ENCODE measurements at places on chromosomes 1 and 21.

DNA sequence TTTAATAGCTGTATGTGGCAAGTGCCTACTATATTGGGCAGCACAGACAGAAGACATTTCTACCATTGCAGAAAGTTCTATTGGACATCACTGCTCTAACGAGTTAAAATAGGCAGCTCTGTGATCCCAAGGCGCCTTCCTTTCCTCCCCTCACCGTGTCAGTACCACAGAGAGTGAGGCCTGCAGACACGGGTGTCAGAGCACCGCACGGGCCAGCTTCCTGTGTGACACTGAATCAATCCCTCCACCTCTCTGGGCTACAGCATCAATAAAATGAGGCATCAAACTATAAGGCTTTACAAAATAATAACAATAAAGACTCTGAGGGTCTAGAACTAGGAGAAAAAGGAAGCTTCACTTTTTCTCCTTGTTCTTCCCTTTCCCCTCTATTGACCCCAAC, 246.7 kb downstream of the FOXD2 start:
- H3K27ac ChIP-seq, result no peak overlapping the region
- no peak overlapping the region for H3K4me3 ChIP-seq
- H3K27me3 ChIP-seq, result peaks cover 4% of the 10 kb centered on the region

- H3K36me3 ChIP-seq, result no peaks in the 10 kb centered on the region
- DNase-seq, result no peak
- no peak overlapping the region for H3K4me3 ChIP-seq
- no peaks in the 10 kb centered on the region for H3K27me3 ChIP-seq
- no peaks in the 10 kb centered on the region for H3K4me1 ChIP-seq
- H3K27ac ChIP-seq, result peak overlapping the region; percentile 67
These were observed 144.1 kb upstream of the ERRFI1 start for GRCh38 chr1:8170059-8170835.

- H3K27ac ChIP-seq, result no peak overlapping the region
- DNase-seq, result no peak
- no peaks in the 10 kb centered on the region for H3K27me3 ChIP-seq
- H3K36me3 ChIP-seq, result no peaks in the 10 kb centered on the region
- H3K4me3 ChIP-seq, result no peak overlapping the region
- no peaks in the 10 kb centered on the region for H3K4me1 ChIP-seq
These were observed 3.2 kb downstream of the CCN1 start for GRCh38 chr1:85583611-85584263.

GRCh38 chr1:48920851-48921250, 144.2 kb upstream of the BEND5 start:
- no peak overlapping the region for H3K27ac ChIP-seq
- H3K4me1 ChIP-seq, result no peaks in the 10 kb centered on the region
- H3K4me3 ChIP-seq, result no peak overlapping the region
- DNase-seq, result no peak
- H3K27me3 ChIP-seq, result no peaks in the 10 kb centered on the region
- no peaks in the 10 kb centered on the region for H3K36me3 ChIP-seq

GRCh38 chr1:244006381-244006901, 44.6 kb upstream of the ZBTB18 start:
- H3K4me3 ChIP-seq, result no peak overlapping the region
- no peaks in the 10 kb centered on the region for H3K36me3 ChIP-seq
- H3K4me1 ChIP-seq, result peaks cover 2% of the 10 kb centered on the region
- H3K27me3 ChIP-seq, result no peaks in the 10 kb centered on the region
- DNase-seq, result no peak

- H3K4me3 ChIP-seq, result no peak overlapping the region
- no peaks in the 10 kb centered on the region for H3K36me3 ChIP-seq
- H3K4me1 ChIP-seq, result no peaks in the 10 kb centered on the region
- no peaks in the 10 kb centered on the region for H3K27me3 ChIP-seq
- no peak for DNase-seq
These were observed 498.3 kb upstream of the DAB1 start for GRCh38 chr1:57922130-57922529.

- peaks cover 51% of the 10 kb centered on the region for H3K4me1 ChIP-seq
- no peak overlapping the region for H3K4me3 ChIP-seq
- no peaks in the 10 kb centered on the region for H3K27me3 ChIP-seq
- H3K36me3 ChIP-seq, result peaks cover 2% of the 10 kb centered on the region
These were observed 2.7 kb downstream of the ZBED6 start for GRCh38 chr1:203797948-203798655.

DNA sequence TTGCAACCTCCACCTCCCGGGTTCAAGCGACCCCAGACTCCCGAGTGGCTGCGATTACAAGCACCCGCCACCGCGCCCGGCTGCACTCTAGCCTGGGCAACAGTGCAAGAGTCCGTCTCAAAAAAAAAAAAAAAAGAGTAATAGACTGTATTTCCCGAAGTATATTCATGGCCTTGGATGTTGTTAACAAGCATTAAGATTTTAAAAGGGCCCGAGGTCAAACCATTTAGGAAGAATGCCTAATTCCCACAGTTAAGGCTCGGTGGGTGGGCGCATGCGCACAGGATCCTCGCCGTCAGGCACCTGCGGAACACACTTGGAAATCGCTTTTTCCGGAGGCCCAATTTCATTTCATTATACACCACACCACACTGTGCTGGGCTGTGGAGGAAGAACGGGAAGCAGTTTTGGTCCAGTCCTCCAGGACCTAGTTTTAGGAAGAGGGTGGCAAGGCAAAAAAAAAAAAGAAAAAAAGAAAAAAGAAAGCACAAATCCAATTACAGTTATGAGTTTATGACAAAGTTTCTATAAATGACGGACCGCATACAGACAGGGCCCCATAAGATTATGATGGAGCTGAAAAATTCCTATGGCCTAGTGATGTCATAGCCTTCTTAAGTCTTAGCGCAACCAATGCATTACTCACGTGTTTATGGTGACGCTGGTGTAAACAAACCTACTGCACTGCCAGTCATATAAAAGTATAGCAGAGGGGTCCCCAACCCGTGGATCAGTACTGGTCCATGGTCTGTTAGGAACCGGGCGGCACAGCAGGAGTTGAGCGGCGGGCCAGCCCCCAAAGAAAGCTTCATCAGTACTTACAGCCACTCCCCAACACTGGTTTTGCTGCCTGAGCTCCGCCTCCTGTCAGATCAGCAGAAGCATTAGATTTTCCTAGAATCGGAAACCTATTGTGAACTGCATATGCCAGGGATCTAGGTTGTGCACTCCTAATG, 38.2 kb downstream of the H3-3A start:
- H3K27me3 ChIP-seq, result no peaks in the 10 kb centered on the region
- no peak for DNase-seq
- H3K4me3 ChIP-seq, result peak overlapping the region; percentile 34
- no peaks in the 10 kb centered on the region for H3K36me3 ChIP-seq
- no peak overlapping the region for H3K27ac ChIP-seq

DNA sequence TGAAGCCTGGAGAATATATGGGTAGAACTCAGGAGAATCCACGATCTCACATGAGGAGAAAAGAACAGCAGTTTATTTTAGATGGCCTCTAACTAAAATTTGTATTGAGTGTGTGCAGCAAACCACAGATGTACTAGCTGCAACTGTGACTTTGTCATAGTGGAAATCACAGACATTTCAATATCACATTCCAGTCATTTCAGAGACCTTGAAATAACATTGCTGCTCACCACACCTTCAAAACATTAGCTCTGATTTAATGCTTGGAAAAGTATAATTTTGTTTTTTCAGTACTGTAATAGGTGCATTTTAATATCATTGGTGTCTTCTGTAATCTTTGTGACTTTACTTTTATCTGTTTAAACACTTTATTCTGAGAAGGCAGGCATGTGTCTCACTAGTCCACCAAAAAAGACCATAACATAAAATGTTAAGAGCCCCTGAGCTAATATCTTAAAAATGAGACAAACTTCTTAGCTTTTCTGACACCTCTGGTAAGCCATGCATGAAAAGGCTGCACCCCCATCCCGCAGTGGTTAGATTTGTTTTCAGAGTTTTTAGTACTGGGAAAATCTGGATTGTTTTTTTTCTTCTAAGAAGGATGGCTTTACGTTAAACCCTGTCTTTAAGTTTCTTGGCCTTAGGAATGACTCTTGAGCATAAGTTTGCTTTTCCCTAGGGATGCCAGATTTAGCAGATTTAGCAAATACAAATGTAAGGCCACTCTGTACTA, 30.1 kb downstream of the KCNJ15 start:
- DNase-seq, result no peak
- H3K27ac ChIP-seq, result no peak overlapping the region
- H3K4me3 ChIP-seq, result no peak overlapping the region
- no peaks in the 10 kb centered on the region for H3K27me3 ChIP-seq
- no peaks in the 10 kb centered on the region for H3K36me3 ChIP-seq

DNA sequence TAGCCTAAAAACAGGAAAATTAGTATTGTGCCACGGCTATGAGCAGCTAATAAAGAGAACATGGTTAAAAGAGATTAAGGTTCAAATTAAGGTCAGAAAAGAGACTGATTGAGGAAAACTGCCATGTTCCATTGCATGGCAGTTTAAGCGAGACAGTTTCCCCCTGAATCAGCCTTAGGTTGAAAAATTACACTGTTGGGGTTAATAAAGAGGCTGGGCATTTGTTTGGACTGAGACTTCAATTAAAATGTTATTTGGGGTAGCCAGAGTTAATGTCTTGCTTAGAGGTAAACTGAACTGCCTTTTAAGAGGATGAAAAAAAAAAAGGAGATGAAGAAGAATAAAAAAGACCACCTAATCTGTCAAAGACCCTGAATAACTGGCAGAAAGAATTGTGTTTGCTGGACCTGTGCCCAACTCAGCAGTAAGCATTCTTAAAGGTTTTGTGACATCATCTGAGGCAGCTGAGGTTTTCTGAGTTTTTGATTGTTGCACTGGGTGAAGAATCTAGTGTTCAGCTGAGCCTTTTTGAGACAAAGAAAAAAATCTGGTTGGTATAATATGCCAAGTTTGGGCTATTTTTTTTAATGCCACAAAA, 17.7 kb upstream of the PROX1 start:
- H3K4me1 ChIP-seq, result no peaks in the 10 kb centered on the region
- H3K27me3 ChIP-seq, result no peaks in the 10 kb centered on the region
- H3K27ac ChIP-seq, result no peak overlapping the region
- H3K4me3 ChIP-seq, result no peak overlapping the region

DNA sequence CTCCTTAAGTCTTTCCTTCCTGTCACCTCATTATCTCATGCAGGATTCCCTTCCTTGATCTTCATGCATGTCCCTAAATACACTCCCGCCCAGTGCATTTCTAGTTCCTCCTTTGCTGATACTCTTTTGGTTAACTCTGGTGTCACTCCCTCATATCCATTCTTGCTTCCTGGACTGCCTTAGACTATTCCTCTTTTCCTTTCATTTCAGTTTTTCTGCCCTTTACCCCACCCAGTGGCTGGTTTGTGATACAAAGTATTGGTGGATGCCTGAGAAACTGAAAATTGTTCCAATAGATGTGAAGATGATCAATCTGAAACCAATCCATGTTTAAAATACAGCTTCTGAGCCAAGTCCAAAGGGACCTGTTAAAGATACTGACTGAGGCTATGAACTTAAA, 553.8 kb upstream of the CAMK1G start:
- DNase-seq, result no peak
- H3K36me3 ChIP-seq, result no peaks in the 10 kb centered on the region
- no peak overlapping the region for H3K4me3 ChIP-seq

- H3K4me1 ChIP-seq, result peaks cover 25% of the 10 kb centered on the region
- no peak overlapping the region for H3K27ac ChIP-seq
- no peaks in the 10 kb centered on the region for H3K27me3 ChIP-seq
- H3K36me3 ChIP-seq, result no peaks in the 10 kb centered on the region
- DNase-seq, result no peak
These were observed 5.2 kb downstream of the OLIG1 start for GRCh38 chr21:33075128-33075527.

DNA sequence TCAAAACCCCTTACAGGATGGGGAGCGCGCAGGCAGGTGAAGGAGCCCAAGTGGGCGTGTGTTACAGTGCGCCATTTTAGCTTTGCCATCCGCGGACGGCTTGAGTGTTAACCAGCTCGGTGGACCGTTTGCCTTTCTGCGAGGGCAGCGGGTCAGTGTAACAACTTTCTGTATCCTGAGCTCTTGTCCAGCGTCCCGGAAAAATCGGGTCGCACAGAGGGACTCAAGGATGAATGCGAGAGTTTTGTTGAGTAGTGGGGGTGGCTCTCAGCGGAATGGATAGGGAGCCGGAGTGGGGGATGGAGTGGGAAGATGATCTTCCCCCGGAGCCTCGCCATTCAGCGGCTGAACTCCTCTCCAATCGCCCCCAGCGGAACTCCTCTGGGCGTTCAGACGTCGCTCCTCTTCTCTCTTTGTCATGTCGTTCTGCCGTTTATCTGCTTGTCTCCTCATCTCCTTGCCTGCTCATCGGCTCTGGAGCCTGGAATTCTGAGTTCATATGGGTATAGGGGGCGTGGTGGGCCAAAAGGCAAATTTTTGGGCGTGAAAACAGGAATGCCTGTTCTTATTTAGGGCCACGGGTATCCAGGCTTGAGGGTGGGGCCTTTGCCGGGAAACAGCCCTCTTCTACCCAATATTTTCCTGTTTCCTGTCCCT, 295.4 kb downstream of the CTH start:
- H3K36me3 ChIP-seq, result no peaks in the 10 kb centered on the region
- DNase-seq, result no peak
- no peaks in the 10 kb centered on the region for H3K4me1 ChIP-seq

DNA sequence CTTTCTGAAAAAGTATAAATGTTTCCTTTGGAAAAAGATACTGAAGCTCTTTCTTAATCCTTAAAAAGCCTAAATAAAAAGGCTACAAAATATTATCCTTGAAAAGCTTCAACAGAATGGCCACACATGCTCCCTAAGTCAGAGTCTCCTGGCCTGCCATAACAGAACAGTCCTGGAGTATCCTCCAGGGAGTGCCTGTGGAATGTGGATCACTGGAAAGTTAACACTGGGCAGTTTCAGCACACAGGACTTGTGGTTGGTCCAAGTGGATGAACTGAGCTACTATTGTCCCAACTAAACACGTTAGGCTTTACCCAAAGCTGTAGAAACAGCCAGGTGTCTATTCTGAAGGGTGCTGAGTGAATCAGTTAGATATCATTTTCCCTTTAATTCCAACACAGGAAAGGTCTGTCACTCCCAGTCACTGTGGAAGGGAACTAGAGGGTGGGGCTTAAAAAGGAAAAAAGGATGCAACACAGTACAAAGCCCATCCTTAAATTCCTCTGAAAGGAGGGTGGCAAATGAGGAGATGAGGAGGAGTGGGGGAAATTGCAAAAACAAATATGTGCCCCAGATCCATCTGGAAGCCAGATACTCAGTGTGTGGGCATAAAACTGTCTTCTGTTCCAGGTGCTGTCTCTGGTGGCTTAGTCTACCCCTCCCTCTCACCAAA, 196.3 kb upstream of the SPAG17 start:
- no peak overlapping the region for H3K4me3 ChIP-seq
- H3K27me3 ChIP-seq, result no peaks in the 10 kb centered on the region
- no peaks in the 10 kb centered on the region for H3K4me1 ChIP-seq
- no peak for DNase-seq
- no peak overlapping the region for H3K27ac ChIP-seq

DNA sequence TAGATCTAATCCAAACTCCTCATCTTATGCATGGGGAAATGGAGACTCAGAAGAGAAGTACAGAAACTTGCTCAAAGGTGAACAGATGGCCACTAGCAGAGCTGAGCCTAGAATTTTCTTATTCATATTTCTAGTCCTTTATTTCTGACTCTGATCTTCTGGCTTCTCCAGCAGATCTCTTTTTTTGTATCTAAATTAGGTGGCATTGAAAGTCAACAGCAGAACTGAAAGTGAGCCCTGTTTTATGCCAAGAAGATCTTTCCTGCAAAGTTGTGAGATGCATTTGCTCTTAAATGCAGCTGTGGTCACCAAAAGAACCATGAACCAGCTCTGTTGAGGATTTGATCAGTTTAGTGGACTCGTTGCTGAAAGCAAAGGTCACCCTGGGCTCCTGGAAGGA, 75.5 kb downstream of the KAZN start:
- no peak overlapping the region for H3K27ac ChIP-seq
- H3K4me1 ChIP-seq, result no peaks in the 10 kb centered on the region
- no peaks in the 10 kb centered on the region for H3K36me3 ChIP-seq
- no peak overlapping the region for H3K4me3 ChIP-seq
- DNase-seq, result no peak
